CD4-positive, alpha-beta T cell treated with Interleukin-6 for 4 hours (primary cell): ENCODE measurements at places on chromosomes 11 and 22.

DNA sequence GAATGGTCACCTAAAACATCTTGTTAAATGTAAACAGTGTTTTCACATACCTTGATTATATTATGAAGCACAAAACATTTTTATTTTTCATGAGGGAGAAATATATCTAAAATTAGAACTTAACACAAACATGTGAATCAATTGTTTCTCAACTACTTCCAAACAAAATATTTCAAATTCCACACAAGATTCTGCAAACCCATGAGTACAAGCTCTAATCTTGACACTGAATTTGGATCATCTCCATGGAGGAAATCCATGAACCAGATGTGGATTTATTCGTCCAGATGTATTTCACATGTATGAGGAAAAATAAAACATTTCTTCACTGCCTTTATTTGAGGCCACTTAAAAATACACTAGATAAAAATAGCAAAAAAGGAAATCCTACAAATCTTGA lies 184.2 kb downstream of the SBF2 start:
- DNase-seq: no peak

DNA sequence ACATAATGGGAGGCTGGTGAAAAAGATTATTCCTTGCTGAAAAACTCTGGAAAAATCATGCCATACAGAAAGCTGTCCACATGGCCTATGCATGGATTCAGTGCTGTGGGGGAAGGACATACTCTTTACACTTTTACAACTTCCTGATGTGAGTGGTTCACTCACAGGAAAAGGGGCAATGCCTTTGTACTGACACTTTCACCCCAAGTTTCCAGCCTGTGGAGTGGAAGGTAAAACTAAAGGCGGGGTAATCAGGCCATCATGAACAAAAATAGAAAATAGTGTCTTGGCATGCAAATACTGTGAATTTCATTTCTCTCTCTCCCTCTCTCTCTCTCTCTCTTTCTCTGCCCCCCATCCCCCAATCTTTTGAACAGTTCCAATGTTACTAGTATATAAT lies 281.8 kb downstream of the ETS1 start:
- DNase-seq: no peak

- no peak for DNase-seq
Observed at GRCh38 chr22:46045459-46046298, 68.7 kb upstream of the WNT7B start.

DNA sequence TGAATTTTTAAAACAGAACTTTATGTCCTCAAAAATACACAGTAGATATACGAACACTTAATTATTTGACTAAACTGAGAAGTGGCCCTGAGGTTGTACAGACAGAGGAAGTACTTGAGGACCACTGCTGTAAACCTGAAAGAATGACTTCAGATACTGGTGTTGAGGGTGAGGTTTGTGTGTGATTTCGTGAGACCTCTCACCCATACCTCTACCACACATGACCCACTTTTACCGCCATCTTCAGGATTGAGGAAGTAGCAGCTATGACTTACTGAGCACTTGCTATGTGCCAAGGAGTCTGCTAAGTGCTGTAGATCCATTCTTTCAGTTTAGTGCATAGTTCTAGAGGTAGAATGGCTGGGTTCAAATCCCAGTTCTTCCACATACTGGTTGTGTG lies 21.9 kb downstream of the MMP13 start:
- DNase-seq: no peak

GRCh38 chr11:109112261-109112660 lies 309.7 kb upstream of the C11orf87 start:
- no peak for DNase-seq

GRCh38 chr22:30238136-30238535 lies 8.4 kb downstream of the LIF start:
- DNase-seq: no peak
